ENCODE measurements at places on chromosomes 4 and X. TPM values are rescaled to one million over a fixed set of nuclear protein-coding genes. Genes with fewer than 3 reads are reported as not detected.

SRPX2 gene
- total RNA-seq = 31.6 TPM

RBM47 gene
- 0.40 TPM for total RNA-seq

PDZD4 gene
- total RNA-seq = 0.53 TPM

CYLC1 gene
- total RNA-seq = not detected

NOX1 gene
- total RNA-seq = not detected

LIMCH1 gene
- 58.1 TPM for total RNA-seq

SASH3 gene
- not detected for total RNA-seq

ELF4 gene
- 8.6 TPM for total RNA-seq

INPP4B gene
- 51.9 TPM for total RNA-seq

CT45A3 gene
- not detected for total RNA-seq

NDNF gene
- total RNA-seq = 0.25 TPM

LAGE3 gene
- total RNA-seq = 14.2 TPM

RAPGEF2 gene
- 46.4 TPM for total RNA-seq

CTSO gene
- total RNA-seq = 26.0 TPM

XAGE1A gene
- not detected for total RNA-seq

MXD4 gene
- total RNA-seq = 64.5 TPM

PAGE5 gene
- total RNA-seq = not detected

CRLF2 gene
- total RNA-seq = not detected

ALG13 gene
- 46.7 TPM for total RNA-seq

RIBC1 gene
- 0.93 TPM for total RNA-seq

UGT2B15 gene
- not detected for total RNA-seq

CCDC120 gene
- total RNA-seq = 0.25 TPM

GPRASP1 gene
- 2.3 TPM for total RNA-seq
